ENCODE measurements at places on chromosomes 3 and 15.

- no peak for DNase-seq
Measured at GRCh38 chr3:43759297-43759782, 68.6 kb downstream of the ABHD5 start.

GRCh38 chr3:138328341-138328740, 1.3 kb downstream of the NME9 start:
- DNase-seq: peak; percentile 33

- no peak for DNase-seq
Measured at GRCh38 chr3:38731522-38731921, 82.0 kb upstream of the SCN5A start.

GRCh38 chr15:52262364-52262763, 33.2 kb downstream of the MYO5C start:
- DNase-seq: no peak

DNA sequence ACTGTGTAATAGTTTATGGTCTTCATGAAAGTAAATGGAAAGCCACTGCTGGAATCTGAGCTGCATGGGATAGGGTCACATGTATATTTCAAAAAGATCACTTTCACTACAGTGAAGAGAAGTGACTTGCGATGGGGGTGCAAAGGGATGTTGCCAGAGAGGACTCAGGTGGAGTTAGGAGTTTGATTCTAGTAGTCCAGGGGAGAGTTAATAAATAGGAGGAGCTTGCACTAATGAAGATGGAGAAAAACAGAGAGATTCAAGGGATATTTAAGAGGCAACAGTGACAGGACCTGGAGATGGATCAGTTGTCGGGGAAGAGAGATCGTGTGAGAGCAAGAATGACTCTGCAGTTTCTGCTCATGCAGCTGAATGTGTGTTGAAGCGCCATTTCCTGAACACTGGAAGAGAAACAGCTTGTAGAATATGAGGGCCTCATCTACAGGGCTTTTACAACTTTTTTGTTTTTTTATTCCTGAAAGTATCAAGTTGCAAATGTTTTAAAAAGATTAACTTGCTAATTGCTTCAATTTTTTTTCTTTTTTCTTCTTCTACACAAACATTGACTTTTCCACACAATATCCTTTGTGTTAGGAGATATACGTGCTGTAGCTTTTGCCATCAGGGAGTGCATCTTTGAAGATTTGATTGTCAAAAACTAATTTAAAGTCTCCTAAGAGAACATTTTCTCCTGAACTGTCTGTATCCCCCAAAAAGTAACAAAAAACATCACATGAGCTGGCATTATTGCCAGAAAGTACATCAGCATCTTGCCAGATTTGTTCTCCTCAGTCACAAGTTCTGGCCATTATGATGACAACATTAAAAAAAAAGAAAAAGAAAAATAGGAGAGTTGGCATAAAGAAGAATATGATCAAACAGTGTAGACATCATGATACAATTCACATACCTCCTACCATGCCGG, 37.5 kb downstream of the SETMAR start:
- no peak for DNase-seq

- no peak for DNase-seq
Measured at GRCh38 chr3:127083778-127084397, 101.0 kb downstream of the PLXNA1 start.

GRCh38 chr3:14719006-14719405, 44.1 kb downstream of the C3orf20 start:
- no peak for DNase-seq

- DNase-seq: peak; percentile 11
Measured at GRCh38 chr15:82621970-82622369, 25.2 kb downstream of the CPEB1 start.

DNA sequence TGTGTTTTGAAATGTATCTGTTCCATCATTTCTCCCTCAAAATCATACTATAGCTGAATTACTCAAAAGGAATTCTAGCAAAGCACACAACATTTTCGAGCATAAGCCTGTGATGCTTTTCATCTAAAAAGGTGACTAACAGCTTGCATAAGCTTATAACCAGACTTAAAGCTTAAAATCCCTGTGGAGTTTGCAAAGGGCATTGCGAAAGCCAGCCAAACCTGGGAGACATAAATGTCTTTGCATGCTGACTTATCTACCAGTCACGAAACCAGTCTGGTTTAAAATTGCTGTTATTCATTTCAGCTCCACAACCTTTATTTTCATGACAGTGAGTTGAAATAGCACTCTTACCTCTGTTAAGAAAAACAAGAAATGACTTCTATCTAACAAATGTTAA, 35.6 kb upstream of the LIPC start:
- DNase-seq: no peak

GRCh38 chr3:10937141-10937825, 55.3 kb upstream of the SLC6A1 start:
- DNase-seq: no peak

GRCh38 chr3:41102053-41102556, 97.2 kb upstream of the CTNNB1 start:
- DNase-seq: no peak

DNA sequence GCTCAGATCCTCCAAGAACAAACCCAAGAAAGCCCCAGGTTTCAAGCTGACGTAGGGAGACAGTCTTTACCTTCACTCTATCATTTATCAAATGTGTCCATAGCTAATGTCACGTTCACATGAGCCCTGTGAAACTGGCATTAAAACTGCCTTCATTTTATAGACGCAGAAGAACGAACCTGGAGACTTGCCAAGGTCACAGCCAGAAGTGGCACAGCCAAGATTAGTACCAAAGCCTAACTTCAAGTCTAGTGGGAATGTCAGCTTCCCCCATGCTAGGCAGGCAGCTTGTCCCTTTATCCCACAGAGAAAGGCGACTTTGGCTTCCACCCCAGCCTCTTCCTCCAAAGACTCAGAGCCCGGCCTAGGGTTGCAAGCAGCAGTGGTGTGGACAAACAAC, 517.2 kb downstream of the SHQ1 start:
- no peak for DNase-seq

DNA sequence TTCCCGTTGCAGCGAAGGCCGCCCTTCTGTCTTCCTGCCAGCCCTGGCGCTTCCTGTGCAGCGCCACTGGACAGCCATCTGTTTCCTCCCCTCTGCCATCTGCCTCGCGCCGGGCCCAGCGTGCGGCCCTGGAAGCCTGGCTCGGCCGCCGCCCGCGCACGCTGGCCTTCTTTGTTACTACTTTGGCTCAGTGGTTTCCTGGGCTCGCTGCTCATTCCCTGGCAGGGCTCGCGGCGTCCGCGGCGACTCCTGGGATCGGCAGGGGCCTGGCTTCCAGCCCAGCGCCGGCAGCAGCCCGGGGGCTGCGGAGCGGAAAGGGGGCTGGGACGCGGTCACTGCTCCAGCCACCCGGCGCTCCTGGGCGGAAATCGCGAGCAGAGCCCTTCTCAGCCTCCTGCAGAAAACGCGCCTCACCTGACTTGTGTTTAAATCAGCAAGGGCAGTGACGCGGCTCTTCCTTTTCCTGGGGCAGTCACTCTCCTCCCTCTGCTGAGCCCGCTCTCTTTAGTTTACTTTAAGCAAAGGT, 10.0 kb downstream of the CMTM7 start:
- peak; percentile 90 for DNase-seq

DNA sequence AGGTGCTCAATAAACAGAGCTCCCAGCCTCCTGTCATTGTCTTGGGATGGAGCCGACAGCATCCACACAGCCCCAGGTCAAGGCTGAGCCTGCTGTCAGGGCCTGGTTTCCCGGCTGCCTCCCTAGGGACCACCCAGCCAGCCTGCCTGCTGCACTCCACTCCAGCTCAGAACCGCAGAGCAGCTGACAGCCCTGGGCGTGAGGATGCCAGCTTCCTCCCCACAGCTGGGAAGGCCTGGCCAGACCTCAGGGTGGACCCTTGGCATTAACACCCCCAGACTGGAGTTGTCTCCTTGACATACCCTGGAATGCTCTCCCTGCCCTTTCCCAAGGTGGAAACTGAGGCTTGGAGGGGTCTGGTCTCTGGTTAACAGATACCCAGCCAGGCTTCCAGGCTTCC, 112.0 kb downstream of the WNT7A start:
- DNase-seq: no peak

GRCh38 chr15:83746231-83746630, 92.3 kb downstream of the ADAMTSL3 start:
- DNase-seq: no peak

DNA sequence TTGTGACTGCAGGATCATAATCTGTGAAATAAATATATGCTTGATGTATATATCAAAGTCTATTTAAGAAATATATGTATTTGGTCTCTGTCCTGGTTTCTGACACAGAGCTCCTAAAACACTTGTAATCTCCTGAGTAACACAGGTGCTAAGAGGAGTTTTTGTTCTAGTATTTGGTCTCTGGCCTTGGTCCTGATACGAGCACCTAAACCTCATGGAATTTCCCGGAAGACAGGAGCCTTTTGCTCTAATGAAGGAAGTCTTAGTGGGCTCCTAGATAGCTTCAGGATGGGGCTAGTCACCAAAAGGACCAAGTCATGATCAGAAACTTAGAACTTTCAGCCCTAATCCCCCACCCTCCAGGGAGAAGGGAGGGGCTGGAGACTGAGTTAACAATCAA, 19.2 kb upstream of the MUSTN1 start:
- peak; percentile 33 for DNase-seq

DNA sequence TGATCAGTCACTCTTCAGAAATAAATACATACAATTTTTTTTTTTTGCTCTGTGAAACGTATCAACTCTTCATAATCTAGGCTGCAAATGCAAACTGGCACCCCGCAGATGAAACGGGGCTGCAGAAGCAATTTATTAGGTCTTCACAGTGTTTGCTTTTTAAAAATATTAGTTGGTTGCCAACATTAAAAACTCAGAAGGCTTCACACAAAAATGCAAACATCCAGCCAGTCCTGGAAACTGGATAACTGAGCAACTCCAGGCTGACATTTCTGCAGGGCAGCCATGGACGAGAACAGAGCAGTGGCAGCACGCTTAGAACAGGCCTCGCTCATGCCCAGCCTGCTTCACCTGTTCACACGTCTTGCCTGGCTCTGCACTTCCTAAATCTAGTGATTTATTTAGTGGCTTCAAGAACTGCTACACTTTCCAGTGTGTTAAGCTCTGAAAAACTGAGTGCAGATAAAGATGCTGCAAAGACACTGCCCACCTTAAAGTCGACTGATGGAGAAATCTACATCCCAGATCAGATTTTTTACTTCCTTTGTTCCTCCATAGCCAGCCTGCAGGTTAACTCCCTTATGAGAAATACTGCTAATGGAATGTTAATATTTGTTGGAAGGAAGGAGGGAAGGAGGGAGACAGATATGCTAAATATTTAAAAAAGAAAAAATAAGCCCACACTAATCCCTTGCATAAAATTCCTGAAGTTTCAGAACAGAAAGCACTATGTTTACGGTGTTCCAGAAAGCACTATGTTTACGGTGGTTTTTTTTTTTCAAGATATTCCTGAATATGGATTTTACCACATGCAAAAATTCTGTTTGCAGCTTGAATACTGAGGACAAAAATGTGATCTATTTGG, 53.6 kb downstream of the SETMAR start:
- no peak for DNase-seq

DNA sequence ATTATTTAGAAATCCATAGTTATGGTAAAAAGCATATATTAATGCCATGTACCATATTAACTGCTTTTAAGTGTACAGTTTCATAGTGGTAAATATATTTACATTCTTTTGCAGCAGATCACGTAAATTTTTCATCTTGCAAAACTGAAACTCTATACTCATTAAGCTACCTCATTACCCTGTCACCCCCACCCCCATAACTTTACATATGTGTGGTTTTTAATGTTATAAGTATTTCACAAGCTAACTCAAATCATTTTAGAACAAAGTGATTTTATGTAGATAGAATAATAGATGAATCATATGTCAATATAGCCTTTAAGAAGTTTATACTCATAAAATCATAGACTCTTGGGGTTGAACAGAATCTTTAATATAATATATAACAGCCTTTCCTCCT, 7.1 kb upstream of the TP63 start:
- no peak for DNase-seq

DNA sequence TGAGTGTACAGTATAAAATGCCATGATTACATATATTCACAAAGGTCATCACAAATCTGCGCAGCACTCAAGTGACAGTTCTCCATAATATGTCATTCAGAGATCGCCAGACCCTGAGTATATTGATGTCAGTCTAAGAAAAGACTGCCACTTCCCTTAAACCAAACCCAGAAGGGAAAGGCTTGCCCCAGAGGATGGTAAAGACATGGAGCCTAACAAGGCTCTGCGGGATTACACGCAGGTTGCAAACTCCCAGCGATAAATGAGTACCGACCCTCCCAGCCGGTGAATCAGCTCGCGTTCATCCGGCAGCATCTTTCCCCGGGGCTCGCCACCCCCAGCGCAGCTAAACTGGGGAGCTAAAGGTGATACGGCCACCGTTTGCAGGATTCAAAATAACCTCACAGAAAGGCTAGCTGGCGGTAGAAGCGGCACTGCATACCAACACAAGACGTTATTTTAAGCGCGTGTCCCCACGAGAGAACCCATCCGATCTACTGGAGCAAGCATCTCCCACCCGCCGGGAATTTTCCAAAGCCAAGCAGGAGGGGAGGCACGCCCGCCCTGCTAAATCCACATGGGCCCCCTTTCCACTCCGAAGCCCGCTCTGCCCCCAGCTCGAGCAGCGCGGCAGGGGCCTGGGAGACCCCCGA, 643 bp downstream of the MYO5A start:
- peak; percentile 54 for DNase-seq

- DNase-seq: no peak
Measured at GRCh38 chr15:58492661-58493397, 61.0 kb downstream of the LIPC start.

- no peak for DNase-seq
Measured at GRCh38 chr3:142976621-142977398, 13.3 kb upstream of the PAQR9 start.

GRCh38 chr3:109930582-109930981, 593.2 kb upstream of the DPPA4 start:
- DNase-seq: no peak

DNA sequence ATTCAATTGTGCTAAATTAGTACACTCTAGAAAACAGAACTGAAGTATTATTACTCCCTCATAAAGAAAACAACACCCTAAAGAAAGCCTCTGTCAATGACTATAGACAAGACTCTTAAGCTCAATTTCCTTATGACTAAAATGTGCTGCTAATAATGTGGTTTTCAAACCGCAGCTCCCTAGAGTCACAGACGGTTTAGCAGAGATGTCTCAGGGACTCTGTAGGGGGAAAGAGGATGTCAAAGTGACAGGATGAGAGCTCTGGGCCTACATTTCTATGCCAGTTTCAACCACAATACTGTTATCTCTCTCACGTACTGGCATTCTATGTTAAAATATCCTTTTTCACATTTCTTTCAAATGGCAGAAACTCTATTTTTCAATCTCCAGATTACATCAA, 37.6 kb upstream of the WDR49 start:
- no peak for DNase-seq

DNA sequence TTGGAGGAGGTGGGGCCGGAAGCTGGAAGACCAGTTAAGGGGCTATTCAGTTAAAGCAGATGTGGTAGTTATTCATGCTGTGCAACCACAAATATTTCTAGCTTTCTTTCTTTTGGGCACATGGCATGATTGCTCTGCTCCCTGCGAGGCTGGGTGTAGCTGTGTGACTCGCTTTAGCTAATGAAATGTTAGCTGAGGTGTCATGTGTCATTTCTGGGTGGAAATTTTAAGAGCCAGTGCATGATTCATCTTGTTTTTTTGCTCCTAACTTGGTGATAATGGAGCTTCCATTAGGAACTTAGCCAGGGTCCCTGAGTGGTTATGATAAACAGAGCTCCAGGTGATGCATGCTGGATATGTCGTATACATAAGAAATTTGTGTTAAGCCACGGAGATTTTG, 300.6 kb downstream of the SATB1 start:
- DNase-seq: no peak

- DNase-seq: no peak
Measured at GRCh38 chr3:15889936-15890335, 92.2 kb upstream of the ANKRD28 start.
